ENCODE measurements at places on chromosomes 3 and 15.

GRCh38 chr3:69716119-69716518 is 23.1 kb upstream of the MITF start:
- DNase-seq: no peak

DNA sequence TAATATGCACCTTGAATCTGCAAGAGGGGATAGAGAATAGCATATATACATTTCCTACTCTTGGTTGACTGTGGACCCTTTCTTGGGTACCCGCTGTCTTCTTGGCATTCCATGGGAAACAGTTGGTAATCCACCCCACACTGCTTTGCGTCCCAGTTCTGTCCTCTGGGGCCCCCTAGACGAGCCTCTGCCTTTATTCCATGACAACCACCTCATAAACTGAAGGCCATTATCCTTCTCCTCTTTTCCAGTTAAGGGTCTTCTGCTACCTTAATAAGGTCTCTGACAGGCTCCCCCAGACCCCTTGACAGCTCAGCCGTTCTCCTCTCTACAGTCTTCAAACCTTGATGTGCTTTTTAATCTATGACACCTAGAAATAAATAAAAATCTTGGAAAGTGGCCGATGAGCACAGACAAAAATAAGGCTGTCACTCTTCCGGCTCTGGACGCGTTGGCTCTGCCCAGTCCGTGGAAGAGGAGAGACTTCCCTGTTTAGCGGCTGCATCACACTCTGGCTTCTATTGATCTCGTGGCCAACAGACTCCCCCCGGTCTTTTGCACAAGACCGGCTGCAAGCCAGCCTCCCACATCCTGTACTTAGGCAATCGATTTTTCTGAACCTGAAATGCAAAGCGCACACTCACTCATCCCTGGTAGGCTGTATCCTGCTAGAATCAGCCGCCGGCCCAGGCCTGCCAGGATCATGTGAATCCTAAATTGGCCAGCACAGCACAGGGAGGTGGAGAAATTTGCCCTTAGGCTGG is 251.0 kb upstream of the TLE3 start:
- DNase-seq: peak; percentile 74

DNA sequence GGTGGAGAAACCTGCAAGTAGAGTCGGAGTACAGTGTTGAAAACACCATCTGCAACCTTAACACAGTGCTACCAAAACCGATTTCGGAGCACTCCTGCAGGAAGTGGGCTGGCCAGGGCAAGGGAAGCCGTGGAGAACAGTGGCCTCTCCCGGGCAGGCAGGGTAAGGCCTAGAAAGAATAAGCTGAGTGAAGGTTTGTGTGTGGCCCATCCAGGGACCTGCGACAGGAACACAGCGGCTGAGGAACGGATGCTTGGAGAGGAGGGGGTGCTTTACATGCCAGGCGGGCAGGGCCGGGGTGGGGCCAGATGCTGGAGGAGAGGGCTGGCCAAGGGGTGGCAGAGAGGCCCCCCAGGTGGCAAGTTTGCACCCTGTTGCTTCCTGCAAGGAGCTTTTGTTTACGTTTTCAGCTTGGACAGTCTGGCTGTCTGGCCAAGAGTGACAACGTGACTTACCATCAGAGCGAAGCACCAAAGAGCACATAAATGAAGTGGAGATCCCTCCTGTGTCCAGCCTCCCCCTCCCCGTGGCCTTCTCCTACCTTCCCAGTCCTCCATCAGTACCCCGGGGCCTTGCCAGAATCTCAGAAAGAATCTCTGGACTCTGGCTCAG is 156.5 kb downstream of the PGPEP1L start:
- peak; percentile 75 for DNase-seq

GRCh38 chr15:87761736-87762509 is 494.6 kb downstream of the NTRK3 start:
- DNase-seq: no peak

GRCh38 chr15:35929740-35930444 is 383.9 kb upstream of the DPH6 start:
- DNase-seq: no peak

DNA sequence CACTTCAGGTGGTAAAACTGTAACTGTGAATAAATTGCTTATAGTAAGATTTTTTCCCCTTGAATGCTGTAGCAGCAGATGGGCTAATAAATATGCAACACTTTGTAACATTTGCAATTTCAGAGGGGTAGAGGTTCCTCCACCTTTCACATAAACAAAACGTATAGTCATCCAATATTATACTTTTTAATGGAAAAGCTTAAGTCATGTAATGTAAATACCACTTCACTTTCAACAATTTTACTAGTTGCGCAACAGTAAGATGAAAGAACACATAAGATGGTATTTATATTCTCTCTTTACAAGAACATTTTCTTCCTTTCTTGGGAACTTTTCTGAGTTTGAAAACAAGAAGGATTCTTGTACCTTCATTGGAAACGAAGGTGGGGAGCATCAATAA is 56.6 kb upstream of the FAM3D start:
- DNase-seq: peak; percentile 15

DNA sequence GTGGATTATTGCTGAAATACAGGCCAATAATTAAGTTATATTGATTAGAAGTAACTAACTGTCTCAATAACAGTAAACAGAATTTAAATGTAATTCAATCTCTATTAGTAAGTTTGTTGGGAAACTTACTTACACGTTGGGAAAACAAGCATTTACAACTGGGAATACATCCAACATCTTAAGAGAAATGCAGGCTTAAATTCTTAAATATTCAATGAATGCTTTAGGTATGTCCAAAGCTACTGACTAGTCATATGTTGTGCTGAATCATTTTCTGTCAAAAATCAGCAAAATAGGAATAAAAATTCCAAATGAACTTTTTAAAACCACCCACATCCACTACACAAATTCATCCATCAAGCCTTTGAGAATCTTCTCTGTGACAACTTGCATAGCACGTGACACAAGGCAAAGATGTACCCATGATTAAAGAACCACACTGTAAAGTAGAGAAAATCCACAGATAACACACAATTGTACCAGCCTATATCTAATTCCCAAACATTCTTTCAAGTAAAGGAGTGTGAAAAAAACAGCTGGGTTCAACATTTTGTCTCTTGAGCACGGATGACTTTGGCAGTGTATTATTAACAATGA is 60.0 kb downstream of the NMNAT3 start:
- DNase-seq: no peak

DNA sequence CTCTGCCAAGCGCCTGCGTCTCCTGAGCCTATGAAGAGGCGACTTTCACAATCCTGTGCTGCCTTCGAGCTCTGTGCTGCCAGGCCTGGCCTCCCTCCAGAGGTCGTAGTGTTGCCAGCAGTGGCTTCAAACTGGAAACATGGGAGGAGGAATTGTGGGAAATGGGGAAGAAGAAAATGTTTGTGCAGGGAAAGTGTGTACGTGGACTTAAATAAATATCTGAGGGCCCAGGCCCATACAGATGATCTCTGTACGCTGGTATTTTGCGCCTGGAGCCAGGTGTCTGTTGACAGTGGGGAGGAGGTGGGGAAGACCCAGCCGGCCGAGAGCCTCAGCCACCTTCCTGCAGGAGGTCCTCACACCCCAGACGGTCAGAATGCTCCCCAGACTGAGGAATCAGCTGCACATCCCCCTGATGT is 44.6 kb downstream of the ZBTB38 start:
- peak; percentile 68 for DNase-seq

- DNase-seq: no peak
Measured at GRCh38 chr15:28936481-28936881, 50.7 kb downstream of the APBA2 start.

GRCh38 chr3:78130741-78131290 is 1090.9 kb downstream of the ROBO2 start:
- DNase-seq: no peak

DNA sequence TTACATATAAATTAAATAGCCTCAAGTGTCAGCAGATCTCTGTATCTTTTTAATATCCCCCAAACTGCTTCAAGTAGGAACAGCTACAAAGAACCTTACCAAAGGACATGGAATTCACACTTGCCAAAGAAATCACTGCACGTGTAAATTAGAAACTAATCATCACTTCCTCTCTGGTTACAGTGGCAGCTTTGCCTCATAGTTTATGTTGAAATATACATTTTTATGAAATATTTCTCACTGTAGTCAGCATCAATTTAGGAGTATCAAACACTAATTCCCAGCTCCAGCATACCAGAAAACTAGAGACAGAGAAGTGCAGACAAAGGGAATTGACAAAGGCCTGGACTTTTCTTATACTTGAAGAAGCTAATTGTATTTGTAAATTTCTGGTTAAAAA is 260.9 kb downstream of the TIGIT start:
- DNase-seq: peak; percentile 38

DNA sequence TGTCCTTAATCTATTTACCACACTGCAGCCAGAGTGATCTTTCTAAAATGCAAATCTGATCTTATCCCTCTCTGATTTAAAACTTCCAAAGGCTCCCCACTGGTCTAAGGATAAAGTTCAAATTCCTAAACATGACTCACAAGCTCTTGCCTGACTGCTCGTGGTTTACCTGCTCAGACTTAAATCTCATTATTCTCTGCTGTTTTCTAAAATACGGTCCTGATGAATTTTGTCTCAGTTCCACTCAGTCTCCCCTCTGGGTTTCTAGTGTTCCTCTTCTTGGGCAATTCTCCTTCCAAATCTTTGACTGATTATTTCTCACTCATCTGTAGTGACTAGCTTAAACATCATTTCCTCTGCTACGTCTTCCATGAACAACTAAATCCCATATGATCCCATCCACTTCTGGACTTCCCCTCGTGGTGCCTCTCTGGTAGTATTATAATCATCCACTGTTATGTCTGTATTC is 108.3 kb downstream of the P3H2 start:
- peak; percentile 72 for DNase-seq

DNA sequence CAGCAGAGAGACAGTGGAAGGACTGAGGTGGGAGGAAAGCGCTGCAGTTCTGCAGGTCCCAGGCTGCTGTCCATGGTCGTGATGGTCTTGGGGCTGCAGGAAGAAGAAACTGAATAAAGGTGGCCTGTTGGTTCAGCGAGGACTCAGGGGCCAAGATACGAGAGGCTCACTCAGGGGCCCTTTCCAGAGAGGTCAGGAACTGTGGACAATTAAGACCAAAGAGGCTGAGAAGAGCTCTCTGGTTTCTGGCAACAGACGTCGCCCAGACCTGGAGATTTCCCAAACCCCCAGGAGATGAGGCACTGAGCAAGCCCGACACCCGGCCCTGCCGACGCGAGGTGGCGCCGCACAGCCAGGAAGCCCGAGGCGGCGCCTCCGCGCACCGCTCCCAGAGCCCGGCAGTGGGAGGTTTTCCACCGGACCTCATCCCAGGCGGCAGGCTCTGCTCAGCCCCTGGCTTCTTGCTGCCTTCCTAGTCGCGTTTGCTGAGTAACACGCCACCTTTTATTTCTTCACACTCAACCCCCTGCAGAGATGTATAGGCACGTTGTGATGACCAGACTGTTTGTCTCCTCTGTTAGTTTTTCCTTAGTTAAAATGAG is 56.4 kb upstream of the ARRDC4 start:
- DNase-seq: peak; percentile 81

DNA sequence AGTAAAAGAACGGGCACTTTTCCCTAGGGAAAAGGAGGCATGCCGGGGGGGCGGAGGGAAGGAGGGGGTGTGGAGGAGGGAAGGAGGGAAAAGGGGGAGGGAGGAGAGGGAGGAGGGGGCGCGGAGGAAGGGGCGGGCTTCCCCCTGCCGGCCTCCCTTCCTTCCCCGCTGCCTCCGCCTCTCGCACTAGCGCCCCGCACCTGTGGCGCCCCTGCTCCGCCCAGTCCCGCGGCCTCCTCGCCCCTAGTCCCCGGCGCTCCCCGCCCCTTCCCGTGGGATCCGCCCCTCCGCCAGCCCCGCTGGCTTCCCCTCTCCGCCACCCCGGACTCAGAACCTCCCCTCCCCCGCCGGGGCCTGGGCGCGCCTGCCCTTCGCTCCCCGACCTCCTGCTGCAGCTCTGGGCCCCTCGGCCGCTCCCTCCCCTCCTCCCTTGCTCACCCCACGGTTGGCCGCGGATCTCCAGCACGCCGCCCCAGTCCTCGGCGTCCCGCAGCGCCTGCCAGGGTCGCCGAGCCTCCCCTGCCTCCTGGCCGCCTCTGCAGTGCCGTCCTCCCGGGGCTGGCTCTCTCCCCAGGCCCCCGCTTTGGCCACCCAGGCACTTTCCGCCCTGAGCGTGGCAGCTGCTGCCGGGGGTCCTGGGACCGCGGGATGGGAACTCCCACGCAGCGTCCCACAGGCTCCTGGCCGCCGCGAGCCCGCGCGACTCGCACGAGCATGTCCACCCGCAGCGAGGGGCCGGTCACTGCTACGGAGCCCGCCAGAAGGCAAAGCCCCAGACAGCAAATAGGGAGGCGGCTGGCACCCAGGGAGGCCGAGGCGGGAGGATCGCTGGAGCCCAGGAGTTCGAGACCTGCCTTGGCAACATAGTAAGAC is 147.4 kb downstream of the TJP1 start:
- DNase-seq: peak; percentile 37

- DNase-seq: no peak
Measured at GRCh38 chr15:77484994-77485393, 64.3 kb downstream of the HMG20A start.

DNA sequence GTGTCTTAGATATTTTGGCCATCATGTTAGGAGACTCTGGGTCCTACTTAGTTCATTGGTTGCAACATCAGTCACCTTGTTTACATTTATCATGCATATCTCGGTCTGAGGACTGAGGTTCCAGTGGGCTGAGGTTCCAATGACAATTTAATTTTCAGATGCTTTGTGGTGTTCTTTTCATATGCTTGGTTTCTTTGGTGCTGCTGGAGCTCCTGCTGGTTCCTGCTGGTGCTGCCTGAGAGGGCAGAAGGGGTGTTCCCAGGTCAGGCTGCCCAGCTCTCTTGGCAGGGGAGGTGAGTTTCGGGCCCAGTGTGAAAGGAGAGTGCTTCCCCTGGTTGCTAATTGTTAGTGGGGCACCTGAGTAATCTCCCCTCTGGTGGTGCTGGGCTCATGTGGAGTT is 6.9 kb upstream of the KLHL40 start:
- DNase-seq: no peak
